ENCODE measurements at places on chromosomes 16 and 17. TPM values are rescaled to one million over a fixed set of nuclear protein-coding genes. Genes with fewer than 3 reads are reported as not detected.

The WNK4 gene
- total RNA-seq = 0.78 TPM

The TAF15 gene
- total RNA-seq = 291 TPM

The WSB1 gene
- total RNA-seq = 171 TPM

The CA4 gene
- not detected for total RNA-seq

The SPAG9 gene
- 52.3 TPM for total RNA-seq

The GALNS gene
- total RNA-seq = 50.9 TPM

The BORCS6 gene
- 16.5 TPM for total RNA-seq

The SLC6A2 gene
- not detected for total RNA-seq

The IRX5 gene
- total RNA-seq = not detected

The AURKB gene
- 128 TPM for total RNA-seq

The CCDC154 gene
- total RNA-seq = 6.5 TPM

The CDK10 gene
- 103 TPM for total RNA-seq

The HASPIN gene
- 21.4 TPM for total RNA-seq

The CYGB gene
- total RNA-seq = not detected

The RAMP2 gene
- not detected for total RNA-seq

The TXNDC17 gene
- total RNA-seq = 54.6 TPM

The HP gene
- total RNA-seq = not detected

The ZNF652 gene
- 47.7 TPM for total RNA-seq

The ENO3 gene
- total RNA-seq = 32.9 TPM

The SLC5A11 gene
- 0.75 TPM for total RNA-seq

Measured in activated naive CD8-positive, alpha-beta T cell treated with anti-CD3 and anti-CD28 coated beads, Interleukin-2, amount 10 ng/mL, durations not matched to agents 7 days and 5 days (primary cell).